ENCODE measurements at places on chromosomes 4 and X. TPM values are rescaled to one million over a fixed set of nuclear protein-coding genes. Genes with fewer than 3 reads are reported as not detected.

The CTAG2 gene
- not detected for total RNA-seq

The PASD1 gene
- total RNA-seq, result not detected

The FOXO4 gene
- total RNA-seq, result 11.1 TPM

The IL13RA2 gene
- not detected for total RNA-seq

The SLC16A2 gene
- not detected for total RNA-seq

Data from HT-29 (cell line).